ENCODE measurements at places on chromosomes 12 and 14.

GRCh38 chr12:52084491-52085231 is 5.2 kb downstream of the SMIM41 start:
- no peak for DNase-seq

GRCh38 chr12:119354172-119354571 is 19.6 kb downstream of the CCDC60 start:
- DNase-seq: no peak

- DNase-seq: no peak
Observed at GRCh38 chr14:82779301-82779700, 1245.6 kb upstream of the SEL1L start.

- no peak for DNase-seq
Observed at GRCh38 chr14:101005447-101005846, 101.9 kb upstream of the RTL1 start.

- DNase-seq: no peak
Observed at GRCh38 chr12:119239040-119239439, 60.3 kb downstream of the HSPB8 start.

- no peak for DNase-seq
Observed at GRCh38 chr12:122999986-123000420, 19.5 kb downstream of the ARL6IP4 start.

- no peak for DNase-seq
Observed at GRCh38 chr12:80857311-80857710, 80.4 kb downstream of the LIN7A start.

- no peak for DNase-seq
Observed at GRCh38 chr12:104602406-104602805, 145.7 kb downstream of the CHST11 start.

DNA sequence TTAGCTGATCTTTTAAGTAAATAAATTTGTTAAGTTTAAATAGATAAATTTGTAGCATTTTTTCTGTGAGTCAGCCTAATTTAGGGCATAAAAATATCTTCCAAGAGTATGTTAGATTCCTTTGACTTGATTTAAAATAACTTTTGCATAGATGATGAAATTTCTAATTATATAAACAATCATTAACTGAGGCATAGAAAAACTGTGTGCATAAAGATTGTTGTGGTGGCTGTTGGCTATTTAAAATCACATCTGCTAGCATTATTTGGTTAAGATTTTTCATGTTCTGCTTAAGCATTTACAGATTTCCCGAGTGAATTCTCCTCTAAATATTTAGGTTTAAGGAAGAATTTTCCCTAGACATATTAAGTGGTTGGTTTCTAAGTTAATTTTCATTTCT is 223.2 kb downstream of the FSCB start:
- no peak for DNase-seq

- DNase-seq: no peak
Observed at GRCh38 chr12:124713041-124713435, 145.6 kb upstream of the NCOR2 start.

GRCh38 chr12:132601171-132601883 is 9.1 kb downstream of the LRCOL1 start:
- DNase-seq: no peak

DNA sequence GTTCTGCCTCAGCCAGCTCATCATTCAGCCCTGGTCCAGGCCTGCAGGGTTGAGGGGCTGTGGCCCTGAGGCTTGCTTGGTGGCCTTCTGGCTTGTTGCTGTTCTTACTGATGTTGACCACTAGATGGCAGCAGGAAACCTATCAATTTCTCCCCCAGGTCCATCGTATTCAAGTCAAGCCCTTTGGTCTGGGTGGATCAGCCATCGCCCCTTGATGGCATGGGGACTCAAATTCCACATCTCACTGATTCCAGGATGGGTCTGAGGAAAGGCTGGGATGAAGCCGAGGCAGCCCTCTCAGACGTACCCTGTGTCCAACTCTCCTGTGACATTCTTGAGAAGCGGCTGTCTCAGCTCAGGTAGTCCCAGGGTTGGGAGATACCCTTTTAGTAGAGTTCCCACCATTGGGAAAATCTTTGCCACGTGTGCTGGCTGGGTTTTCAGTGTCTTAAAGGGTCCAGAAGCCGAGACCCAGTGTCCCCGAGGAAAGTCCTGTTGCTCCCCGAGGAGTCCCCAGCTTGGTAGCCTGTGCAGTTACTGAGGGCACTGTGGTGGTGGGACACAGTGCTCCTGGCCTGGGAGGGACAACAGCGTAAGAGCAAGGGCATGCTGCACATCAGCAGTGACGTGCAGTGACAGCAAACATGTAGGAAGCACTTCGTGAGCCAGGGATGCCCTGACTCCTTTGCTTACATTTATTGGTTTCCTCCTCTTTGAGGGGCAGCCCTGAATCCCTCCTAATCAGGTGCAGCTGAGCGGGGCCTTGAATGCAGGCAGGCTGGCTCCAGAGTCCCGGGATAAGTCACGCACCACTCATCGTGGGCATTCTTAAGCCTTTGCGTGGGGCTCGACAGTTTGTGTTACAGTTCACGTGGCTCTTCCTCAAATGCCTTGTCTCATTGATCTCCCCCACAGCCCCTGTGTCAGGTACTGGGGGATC is 58.6 kb downstream of the TSPAN9 start:
- no peak for DNase-seq

GRCh38 chr12:104232609-104233280 is 17.2 kb downstream of the TXNRD1 start:
- no peak for DNase-seq

Measured in effector CD8-positive, alpha-beta T cell (primary cell).